Activated CD4-positive, alpha-beta T cell treated with anti-CD3 and anti-CD28 coated beads for 4 hours (primary cell): ENCODE measurements at places on chromosomes 5 and 9.

DNA sequence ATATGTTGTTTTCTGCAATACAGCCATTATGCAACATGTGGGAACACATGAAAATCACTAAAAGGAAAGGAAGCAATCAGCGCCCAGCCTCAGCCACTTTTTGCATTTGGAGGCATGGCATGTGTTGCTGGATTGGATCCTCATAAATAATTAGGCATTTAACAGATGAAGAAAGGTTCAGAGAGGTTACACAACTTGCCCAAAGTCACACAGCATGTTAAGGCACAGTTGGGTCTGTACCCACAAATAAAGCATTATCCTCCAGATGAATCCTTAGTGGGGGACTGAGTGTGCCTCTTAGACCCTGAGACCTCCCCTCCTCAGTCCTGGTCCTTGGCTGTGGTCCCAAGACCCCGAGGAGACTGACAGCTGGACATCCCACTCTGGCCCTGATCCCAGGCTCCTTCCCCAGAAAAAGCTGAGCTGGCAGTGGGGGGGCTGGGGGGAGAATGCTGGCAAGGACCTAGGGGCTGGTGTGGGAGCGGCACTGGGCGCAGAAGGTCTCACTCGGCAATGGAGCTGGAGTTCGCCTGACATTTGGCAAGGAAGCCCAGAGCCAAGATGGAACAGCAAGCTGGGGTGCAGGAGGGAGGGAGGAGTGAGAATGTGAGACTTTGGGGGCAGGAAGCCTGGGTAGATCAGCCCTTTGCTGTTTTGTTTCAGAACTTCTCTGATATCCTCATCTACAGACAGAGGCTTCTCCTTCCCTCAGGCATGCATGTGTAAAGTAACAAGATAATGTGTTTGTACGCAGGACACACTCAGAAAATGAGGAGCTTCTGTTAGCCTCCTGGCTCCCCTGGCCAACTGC is 6.9 kb upstream of the AKNA start:
- DNase-seq, result no peak

DNA sequence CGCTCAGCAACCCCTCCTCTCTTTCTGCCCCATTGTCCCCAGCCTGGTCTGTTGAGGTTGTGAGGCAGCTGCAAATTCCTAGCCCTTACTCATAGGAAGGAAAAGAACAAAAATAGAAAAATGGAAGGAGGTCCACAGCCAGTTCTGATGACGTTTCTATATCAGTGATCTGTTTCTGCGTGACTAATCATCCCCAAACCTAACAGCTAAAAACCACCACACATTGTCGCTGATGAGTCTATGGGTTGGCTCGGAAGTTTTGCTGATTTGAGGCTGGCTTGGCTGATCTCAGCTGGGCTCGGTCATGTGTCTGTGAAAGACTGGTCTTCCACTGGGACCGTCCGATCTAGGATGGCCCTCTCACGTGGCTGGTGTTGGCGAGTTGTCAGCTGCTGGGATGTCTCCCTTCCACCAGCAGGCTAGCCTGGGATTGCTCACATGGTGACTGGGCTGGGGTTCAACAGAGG is 200.6 kb upstream of the ZNF618 start:
- DNase-seq, result no peak

GRCh38 chr5:172716796-172717313 is 54.1 kb downstream of the DUSP1 start:
- peak; percentile 85 for DNase-seq

DNA sequence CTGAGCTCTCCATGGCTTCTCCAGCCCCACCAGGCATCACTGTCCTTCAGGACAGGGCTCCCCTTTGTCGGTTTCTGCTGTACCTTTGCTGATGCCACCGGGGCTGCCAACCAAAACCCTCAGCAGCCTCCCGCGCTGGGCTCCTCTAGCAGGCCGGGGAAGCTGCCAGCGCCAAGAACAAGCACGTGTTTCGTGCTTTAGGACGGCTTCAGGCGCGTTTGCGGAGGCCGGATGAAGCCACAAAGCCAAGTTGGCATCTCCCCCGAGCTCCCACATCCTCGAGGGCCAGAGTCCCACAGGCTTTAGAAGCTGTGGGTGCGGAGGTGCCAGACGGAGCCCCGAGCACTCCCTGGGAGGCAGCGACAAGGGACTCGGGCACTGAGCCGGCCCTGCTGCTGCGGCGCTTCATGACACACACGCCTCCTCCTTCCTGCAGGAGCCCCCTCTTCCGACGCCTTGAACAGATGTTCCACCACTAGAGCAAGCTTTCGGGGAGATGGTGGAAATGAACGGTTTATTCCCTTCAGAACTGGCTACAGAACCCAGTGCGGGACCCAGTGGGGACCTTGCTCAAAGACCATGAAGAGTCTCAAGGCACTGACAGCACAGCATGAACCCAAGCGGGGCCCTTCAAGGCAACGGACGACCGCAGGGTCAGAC is 36.7 kb downstream of the SARDH start:
- DNase-seq, result peak; percentile 57

DNA sequence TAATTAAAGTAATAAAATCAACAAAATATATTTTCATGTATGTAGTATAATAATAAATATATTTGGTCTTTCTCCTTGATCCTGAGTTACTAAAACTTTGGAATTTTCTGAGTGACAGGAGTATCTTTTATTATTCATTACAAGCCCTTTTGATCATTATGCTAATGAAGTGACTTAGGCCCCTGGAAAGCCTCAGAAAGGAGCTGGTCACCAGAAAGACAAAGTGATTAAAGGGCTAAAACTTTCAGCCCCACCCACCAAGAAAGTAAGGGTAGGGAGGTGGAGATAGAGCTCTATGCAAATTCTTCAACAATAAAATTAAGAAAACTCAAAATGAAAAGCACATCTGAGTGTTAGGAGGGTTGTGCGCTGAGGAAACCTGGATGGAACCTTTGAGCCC is 27.5 kb downstream of the UBQLN1 start:
- no peak for DNase-seq
